Testis (tissue), 5 donors: ENCODE measurements at places on chromosomes 6 and 20. TPM values are rescaled to one million over a fixed set of nuclear protein-coding genes. Genes with fewer than 3 reads are reported as not detected.

The CYP24A1 gene
- 0.43 TPM for total RNA-seq

The NHSL1 gene
- 2.5 TPM for total RNA-seq

The PTPRT gene
- 2.3 TPM for total RNA-seq

The STMND1 gene
- 19.3 TPM for total RNA-seq

The PLCB1 gene
- 8.2 TPM for total RNA-seq

The GSTA3 gene
- total RNA-seq = 28.7 TPM

The QRSL1 gene
- total RNA-seq = 9.2 TPM

The TLDC2 gene
- 3.4 TPM for total RNA-seq

The TRIM40 gene
- total RNA-seq = 0.19 TPM

The SLC2A10 gene
- 12.2 TPM for total RNA-seq

The ARMH2 gene
- 3.4 TPM for total RNA-seq

The PNPLA1 gene
- total RNA-seq = 2.4 TPM
